Stimulated activated CD4-positive, alpha-beta T cell treated with anti-CD3 and anti-CD28 coated beads, Interleukin-1b, Interleukin-23, amount 100 ng/mL, for 1 hour (primary cell): ENCODE measurements at places on chromosomes 3 and 15.

GRCh38 chr3:72169561-72170472 lies 384.9 kb upstream of the PROK2 start:
- no peak for DNase-seq

GRCh38 chr3:183018421-183019192 lies 38.3 kb upstream of the DCUN1D1 start:
- DNase-seq, result no peak

GRCh38 chr3:31412832-31413231 lies 119.9 kb upstream of the STT3B start:
- DNase-seq, result no peak

- no peak for DNase-seq
These were observed 325.3 kb downstream of the THSD4 start for GRCh38 chr15:71440489-71441110.

GRCh38 chr3:159929171-159930141 lies 59.2 kb upstream of the IL12A start:
- DNase-seq, result no peak

DNA sequence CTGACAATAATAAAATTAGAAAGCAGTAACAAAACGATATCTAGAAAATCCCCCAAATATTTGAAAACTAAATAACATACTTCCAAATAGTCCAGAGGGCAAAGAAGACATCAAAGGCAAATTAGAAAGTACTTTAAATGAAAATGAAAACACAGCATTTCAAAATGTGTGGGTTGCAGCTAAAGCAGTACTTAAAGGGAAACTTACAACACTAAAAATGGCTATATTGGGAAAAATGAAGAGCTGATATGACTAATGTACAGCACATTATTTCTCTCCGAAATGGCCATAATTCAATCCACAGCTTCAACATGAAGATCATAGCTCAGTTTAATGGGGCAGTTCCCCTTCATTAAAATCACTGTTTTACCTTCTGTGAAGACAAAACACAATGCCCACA lies 71.9 kb downstream of the FBXL22 start:
- DNase-seq, result no peak

DNA sequence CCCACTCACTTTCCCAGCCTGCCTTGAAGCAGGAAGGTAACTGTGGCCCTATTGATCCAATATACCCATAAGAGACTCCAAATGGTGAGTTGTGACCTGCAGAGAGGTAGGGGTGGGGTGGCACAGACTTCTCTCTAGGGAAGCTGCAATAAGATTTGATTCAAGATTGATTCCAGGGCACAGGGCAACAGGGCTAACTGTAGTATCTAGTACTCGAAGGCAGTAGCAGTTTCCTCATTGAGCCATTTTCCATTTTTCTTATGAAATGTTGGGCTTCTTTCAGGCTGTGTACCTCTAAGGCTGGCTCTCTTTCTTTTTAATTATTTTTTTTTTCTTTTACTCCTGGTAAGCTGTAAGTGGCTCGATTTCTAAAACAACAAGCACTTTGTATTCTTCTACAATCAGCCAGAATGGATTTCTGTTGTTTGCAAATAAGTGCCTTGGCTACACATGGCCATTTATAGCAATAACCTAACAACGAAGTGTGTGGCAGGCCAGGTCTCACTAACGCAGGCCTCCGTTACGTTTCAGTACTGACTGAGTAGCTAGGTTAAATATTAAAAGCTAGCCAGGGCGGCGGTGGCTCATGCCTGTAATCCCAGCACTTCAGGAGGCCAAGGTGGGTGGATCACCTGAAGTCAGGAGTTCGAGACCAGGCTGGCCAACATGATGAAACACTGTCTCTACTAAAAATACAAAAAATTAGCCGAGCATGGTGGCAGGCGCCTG lies 19.3 kb downstream of the CCDC12 start:
- no peak for DNase-seq

DNA sequence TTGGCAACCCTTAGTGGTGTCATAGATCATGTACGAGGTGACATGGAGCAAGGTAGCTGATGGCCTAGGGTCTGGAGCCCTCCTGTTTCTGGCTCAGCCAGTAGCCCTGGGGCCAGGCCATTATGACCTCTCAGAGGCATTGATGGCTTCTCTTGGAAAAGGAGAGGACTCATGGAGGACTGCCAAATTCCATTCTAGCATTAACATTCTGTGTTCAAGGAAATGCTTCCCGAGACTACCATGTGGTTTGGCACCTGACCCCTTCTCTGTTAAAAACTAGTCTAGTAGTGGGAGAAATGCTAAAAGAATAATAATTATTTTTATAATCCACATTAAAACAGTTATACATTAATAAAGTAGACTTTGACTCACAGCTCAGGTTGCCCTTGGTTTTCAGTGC lies 40.2 kb upstream of the ADAMTSL3 start:
- DNase-seq, result no peak

- no peak for DNase-seq
These were observed 66.4 kb downstream of the TFG start for GRCh38 chr3:100775669-100776068.

GRCh38 chr15:35197306-35197705 lies 112.2 kb upstream of the NANOGP8 start:
- no peak for DNase-seq
